ENCODE measurements at places on chromosomes 4 and X.
A peak's percentile ranks its signal among the peaks of the same experiment; 100 is the strongest.

DNA sequence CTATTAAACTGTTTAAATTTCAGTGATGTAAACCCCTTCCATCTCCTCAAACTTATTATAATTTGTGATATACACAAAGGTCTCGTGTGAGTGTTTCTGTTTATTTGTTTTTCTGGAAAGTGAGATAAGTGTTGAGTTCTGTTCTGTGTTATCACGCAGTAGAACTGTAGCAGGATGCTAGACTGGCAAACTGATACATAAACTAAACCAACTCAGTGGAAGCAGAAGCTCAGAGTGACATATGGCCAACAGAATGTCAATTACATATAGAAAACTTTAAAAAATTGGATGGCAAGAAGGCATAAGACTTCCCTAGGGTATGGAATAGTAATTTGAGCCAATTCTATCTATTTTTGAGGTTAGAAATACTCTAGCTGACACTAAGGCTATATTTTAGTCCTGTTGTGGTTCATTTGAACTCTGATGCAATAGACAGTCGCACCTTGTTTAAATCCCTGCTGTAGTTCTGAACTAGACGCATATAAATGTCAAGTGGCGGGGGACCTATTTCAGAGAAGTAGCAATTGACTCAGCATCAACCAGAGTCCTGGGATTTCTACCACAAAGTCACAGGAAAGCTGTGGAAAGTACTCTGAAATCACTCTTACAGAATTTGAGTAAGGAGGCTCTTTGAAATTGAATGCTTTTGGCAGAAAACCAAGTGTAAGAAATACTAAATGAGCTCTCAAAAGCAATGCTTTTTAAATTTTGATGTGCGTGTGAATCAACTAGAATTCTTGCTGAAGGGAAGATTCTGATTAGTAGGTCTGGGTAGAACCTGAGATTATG lies 294.4 kb downstream of the INPP4B start:
- no peak for DNase-seq

GRCh38 chr4:37884855-37885487 lies 5.9 kb upstream of the TBC1D1 start:
- DNase-seq = no peak

DNA sequence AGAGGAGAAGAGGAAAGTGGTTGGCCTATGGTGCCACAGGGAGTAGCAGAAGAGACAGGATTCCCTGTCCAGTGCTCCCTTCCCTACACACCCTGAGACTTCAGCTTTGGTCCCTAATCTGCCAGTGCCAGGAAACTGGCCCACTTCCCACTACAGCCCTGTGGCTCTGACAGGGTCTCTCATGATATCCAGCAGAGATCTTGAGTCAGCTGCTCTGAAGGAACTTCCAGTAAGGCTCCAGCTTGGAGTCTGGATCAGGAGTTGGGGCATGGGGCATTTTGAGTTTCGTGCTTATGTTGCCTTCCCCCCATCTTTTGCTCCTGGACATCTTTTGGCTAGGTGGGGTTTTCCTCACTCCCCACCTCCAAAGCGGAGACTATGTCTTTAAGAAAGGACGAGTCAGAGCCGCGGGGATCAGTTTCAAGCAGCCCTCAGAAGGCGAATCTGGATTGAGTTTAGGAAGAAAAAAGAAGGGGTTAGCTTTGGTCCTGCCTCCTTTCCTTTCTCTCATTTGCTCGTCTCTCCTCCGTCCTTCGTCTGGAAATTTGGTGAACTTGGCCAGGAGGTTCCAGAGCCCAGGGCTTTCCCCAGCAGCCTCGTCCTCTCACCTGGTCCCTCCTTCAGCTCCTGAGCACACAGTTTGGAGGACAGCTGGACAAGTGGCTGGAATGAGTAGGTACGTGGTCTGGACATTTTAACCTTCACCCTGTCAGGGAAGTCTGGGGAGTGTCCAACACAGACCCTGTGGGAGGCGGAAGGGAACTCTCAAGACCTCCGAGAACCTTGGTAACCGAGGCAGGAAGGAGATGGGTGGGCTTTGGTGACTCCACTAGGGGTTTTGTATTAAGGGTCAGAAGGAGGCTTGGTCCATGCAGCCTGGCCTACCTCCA lies 104.4 kb downstream of the RTL5 start:
- no peak for DNase-seq

- DNase-seq = no peak
Measured at GRCh38 chr4:185797018-185797417, 15.0 kb downstream of the SORBS2 start.

GRCh38 chr4:147678796-147679549 lies 5.0 kb downstream of the PRMT9 start:
- peak; percentile 20 for DNase-seq

DNA sequence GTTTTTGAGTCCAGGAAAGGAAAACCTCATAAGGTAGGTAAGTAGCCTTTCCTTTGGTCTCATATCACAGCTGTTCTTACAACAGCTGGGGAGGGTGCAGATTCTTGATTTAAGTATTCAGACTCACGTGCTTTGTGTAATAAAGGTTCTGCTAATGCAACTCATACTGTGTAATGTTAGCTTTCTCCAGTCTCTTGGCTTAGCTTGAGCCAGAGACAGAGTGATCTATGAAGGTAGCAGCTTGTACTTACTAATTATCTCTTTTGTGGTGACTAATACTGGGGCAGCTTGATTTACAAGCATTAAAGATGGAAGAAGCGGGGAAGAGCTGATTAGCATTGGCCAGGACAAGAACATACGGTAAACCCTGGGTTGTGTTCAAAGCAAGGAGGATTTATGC lies 80.3 kb downstream of the LNX1 start:
- DNase-seq = no peak

DNA sequence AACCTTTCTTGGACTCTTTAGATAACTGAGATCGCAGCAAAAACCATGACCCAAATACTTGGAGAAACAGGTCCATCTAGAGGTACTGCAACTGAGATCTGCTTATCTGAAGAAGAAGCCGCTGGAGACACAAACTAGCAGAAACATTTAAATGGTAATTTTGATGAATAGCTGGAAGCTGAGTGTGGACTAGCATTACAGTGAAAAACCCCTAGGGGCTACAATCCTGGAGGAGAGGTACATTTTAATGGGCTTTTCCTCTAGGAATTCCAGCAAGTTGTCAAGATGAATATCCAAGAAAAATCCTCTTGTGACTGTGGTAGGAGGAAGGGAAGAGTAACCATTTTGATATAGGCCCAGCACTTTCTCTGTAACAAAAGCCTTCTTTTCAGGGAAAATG lies 592.5 kb upstream of the GRIA3 start:
- no peak for DNase-seq

- DNase-seq = no peak
Measured at GRCh38 chr4:2763511-2763967, 7.4 kb upstream of the TNIP2 start.

GRCh38 chr4:178081176-178081575 lies 638.9 kb upstream of the AGA start:
- no peak for DNase-seq

- DNase-seq = no peak
Measured at GRCh38 chr4:77910676-77911075, 48.0 kb downstream of the MRPL1 start.

DNA sequence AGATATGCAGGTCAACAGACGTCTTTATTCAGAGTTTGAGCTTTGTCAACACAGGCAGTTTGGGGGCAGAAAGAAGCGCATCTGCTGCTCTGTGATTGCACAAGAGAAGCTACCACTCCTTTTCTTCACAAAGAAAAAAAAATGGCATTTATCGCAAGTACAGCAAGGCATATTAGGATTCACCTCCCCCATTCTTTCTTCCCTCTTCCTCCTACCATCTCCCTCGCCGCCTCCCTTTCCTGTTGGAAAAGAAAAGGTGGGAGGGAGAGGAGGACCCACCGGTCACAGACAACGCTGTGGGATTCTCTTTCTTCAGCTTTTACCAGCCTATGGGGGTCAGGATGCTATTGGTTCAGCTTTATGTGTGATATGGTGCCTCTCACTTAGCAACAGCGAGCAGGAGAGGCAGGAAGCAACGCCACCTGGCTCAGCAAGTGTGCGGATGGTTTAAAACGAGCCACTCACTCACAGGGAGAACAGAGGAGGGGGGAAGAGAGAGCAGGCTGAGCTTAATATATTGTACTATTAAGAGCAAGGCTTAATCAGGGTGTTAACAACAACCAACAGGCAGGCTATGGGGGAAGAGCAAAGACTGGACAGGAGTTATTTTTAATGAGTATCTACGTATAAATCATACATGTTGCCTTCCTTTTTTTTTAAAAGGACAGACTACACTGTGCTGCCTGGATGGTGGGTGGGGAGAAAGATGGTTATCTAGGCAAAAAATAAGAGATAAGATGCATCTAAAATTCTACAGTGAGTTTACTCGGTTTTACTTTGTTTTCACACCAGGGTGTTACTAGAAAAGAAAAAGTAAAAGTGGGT lies 104.7 kb downstream of the MAML3 start:
- DNase-seq = peak; percentile 78

- DNase-seq = peak; percentile 30
Measured at GRCh38 chr4:149264093-149264733, 551.4 kb downstream of the IQCM start.

DNA sequence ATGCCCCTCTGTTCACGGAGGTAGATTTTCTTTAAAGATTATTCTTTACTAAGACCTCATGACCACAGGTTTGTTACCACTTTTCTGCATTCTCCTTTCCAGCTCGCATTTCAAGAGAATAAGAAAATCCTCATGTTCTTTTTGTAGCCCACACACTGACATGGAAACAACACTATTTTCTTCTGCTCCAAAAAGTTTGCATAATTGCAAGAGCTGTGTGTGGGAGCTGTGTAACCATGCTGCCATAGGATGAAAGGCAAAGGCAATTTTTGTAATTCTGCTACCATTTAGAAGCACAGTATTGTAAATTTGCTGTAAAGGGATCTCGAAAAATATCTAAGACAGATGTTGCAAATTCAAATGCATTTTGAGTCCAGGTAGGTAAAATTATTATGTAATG lies 302.4 kb upstream of the EMCN start:
- no peak for DNase-seq

DNA sequence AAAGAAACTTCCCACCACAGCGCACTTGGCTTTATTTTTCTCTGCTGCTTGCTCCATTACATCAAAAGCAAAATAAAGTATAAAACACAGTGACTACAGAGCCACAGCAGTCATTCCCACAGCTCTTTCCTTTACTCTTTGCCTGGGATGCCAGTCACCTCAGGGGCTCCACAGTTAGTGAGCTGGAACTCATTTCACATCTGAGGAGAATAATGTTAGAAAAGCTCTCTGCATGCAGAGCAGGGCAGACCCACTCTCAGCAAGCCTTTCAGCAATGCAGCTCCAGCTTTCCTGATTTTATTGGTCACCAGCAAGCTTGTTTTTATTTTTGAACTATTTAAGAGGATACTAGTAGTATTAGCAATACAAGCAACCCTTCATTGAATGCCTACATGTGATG lies 13.8 kb downstream of the GRXCR1 start:
- DNase-seq = no peak

DNA sequence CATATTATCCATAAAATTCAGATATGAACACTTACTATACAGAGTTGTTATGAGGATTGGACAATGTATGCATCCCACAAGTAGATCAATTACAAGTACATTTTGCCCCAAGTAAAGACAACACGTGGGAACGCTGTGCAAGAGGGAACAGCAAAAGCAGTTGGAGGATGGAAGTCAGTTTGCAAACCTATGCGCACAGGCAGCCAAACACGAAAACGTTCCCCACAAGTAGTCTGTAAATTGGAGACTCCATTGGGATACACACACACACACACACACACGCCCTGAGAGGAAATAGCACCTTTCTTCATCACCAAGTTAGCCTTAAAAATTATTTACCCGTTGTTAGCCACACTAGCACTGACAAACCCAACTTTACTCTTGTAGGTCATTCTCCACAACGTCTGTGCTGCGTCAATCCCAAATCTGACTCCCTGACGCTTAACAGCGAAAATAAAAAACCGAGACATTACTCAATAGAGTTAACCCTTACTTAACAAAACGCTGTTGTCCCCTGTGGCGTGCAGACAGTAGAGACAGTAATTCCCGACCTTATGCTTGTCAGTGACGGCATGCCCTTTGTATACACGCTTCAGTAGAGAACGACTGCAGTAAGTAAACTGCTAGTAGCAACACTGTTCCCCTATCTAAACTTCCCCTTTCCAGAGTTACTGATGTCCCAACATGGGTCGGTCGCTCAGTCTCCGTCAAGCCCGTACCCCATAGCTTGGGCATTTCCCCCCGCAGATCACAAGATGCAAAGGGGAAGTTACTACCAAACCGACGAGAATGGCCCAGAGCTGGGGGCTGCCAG lies 730 bp downstream of the MANBA start:
- DNase-seq = peak; percentile 63

DNA sequence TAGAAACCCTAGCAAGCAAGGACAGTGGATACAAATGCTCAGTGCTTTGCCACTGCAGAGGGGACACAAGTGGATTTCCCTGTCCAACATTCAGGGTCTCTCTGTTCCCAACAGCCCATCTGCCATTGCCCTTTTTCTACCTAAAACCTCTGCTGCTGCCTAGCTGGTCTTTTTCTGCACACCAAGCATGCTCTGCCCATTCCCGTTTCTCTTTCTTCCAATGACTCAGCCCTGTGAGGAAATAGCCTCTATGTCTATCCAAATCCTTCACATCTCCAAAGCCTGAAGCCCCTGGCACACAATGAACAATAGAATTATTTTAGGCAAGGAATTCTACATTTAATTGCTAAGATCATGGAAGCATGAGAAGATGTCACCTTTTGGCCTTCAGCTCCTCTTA lies 5.7 kb upstream of the AMELX start:
- no peak for DNase-seq

DNA sequence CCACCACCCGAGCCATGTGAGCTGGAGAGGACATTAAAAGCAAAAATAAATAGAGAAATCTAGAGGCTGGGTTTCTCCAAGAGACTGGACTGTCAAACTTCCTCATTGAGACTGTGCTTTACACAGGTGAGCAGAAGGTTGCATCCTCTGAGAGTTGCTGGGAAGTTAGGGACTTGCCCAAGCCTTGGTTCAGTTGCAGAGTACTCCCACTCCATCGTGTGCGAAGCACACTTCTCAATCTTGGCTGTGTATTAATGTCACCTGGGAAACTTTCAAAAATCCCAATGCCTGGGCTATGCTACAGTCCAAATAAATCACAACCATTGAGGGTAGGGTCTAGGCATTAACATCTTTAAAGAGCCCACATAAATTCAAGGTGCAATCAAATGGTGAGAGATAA lies 89.2 kb downstream of the ZNF330 start:
- no peak for DNase-seq

DNA sequence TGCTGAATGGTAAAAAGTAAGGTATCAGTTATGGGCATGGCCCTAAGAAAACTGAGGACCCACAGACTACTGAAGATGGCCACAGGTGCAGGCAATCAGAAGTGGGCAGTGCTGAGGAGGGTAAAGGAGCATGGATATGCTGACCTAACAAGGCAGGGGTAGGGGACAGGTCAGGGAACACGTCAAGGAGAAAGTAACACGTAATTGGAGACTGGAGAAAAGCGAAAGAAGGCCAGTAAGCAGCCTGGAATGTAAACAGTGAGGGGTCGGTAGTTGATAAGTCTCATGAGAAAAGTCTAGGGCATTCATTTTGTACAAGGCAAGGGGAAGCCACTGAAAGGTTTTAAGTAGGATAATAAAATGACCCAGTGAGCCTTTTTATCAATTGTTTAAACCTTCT lies 153.3 kb downstream of the PRDM5 start:
- DNase-seq = no peak

All from activated naive CD4-positive, alpha-beta T cell treated with anti-CD3 and anti-CD28 coated beads for 36 hours (primary cell).